Naive B cell (primary cell): ENCODE measurements at places on chromosomes 3 and 15. TPM values are rescaled to one million over a fixed set of nuclear protein-coding genes. Genes with fewer than 3 reads are reported as not detected.

Gene SKOR1
- polyA plus RNA-seq: 0.19 TPM

Gene FBXO40
- polyA plus RNA-seq: not detected

Gene TIPIN
- 14.8 TPM for polyA plus RNA-seq

Gene DUOX2
- 0.08 TPM for polyA plus RNA-seq

Gene PLIN1
- 0.25 TPM for polyA plus RNA-seq

Gene EAF2
- 601 TPM for polyA plus RNA-seq
